ENCODE measurements at places on chromosomes 3 and 15. TPM values are rescaled to one million over a fixed set of nuclear protein-coding genes. Genes with fewer than 3 reads are reported as not detected.

DNA sequence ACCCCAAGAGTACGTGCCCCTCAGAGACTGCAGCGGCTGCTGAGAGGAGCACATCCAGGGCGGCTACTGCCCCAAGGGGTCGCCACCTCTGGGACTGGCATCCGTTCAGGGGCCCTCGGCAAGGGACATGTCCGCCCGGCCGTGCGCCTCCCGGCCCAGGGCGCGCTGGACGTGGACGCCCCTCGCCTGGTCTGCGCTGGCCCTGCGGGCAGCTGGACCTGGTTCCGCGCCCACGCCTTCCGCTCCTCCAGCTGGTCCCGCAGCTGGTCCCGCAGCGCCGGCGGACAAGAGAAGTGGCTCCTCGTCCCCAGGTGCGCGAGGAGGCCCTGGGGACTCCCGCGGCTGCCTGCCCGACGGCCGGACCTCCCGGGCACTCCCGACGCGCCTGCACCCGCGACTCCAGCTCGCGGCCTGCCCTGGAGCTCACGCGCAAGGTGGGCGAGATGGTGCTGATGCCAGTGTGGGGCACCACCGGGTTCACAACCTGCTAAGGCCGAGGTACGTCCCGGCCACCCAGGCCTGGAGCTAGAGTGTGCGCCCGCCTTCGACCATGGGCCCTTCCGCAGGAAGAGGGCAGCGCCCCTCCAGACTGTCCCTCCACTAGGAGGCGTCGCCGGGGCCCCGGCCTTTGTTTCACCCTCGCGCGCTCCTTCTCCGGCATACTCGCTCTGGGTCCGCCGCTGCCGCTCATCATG, 14.4 kb upstream of the GP9 start:
- H3K27ac ChIP-seq: no peak overlapping the region
- DNase-seq: peak; percentile 80
- H3K4me1 ChIP-seq: peaks cover 13% of the 10 kb centered on the region
- no peaks in the 10 kb centered on the region for H3K36me3 ChIP-seq
- H3K27me3 ChIP-seq: no peaks in the 10 kb centered on the region

Gene CLPX
- 39.3 TPM for total RNA-seq

Gene NPAP1
- under 0.01 TPM for total RNA-seq

Gene GPR176
- total RNA-seq: 1.4 TPM

GRCh38 chr15:44753345-44753744, 17.0 kb downstream of the TRIM69 start:
- no peak overlapping the region for H3K4me3 ChIP-seq
- no peaks in the 10 kb centered on the region for H3K36me3 ChIP-seq
- no peak for DNase-seq
- no peak overlapping the region for H3K27ac ChIP-seq
- H3K27me3 ChIP-seq: no peaks in the 10 kb centered on the region
- no peaks in the 10 kb centered on the region for H3K4me1 ChIP-seq

Gene IRAK2
- total RNA-seq: 8.9 TPM

DNA sequence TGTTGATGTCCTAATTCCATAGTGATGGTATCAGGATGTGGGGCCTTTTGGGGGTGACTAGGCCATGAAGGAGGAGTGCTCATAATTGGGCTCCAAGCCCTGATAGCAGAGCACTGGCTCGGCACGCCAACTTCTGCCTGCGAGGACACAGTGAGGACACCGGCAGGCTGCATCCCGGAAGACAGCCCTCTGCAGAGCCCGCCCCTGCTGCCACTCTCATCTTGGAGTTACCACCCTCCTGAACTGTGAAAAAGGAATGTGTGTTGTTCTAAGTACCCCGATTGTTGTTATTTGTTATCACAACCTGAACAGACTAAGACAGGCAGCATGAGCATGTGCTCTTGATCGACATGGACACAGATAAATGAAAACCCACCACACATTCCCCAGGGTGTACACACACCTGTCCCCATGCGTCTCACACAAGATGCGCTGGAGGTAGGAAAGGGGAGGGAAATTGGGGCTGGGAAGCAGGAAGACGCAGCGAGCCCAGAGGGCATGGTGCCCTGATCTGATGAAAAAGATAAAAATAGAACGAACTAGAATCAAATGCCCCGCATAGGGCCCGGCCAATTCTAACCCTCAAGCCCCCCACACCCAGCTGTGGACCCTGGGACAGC, 40.1 kb downstream of the RPN1 start:
- peaks cover 12% of the 10 kb centered on the region for H3K4me1 ChIP-seq
- H3K27me3 ChIP-seq: no peaks in the 10 kb centered on the region
- H3K27ac ChIP-seq: no peak overlapping the region
- no peaks in the 10 kb centered on the region for H3K36me3 ChIP-seq

Gene ZIC1
- not detected for total RNA-seq

DNA sequence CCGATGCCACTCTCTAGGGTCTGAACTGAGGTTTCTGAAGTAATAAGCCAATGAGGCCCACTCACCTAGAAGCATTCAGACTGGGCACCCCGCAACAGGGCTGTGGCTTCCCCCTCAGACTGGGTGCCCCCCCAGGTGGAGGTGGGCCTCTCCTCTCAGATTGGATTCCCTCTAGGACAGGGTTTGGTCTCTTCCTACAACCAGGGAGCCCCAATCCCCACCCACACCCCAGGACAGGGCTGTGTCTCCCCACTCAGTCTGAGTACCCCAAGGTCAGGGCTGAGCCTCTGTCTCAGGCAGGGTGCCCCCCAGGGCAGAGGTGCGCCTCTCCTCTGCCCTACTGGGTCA, 27.7 kb downstream of the PTH1R start:
- no peak overlapping the region for H3K4me3 ChIP-seq
- H3K27me3 ChIP-seq: no peaks in the 10 kb centered on the region
- no peak overlapping the region for H3K27ac ChIP-seq
- DNase-seq: no peak
- no peaks in the 10 kb centered on the region for H3K36me3 ChIP-seq

- no peak overlapping the region for H3K4me3 ChIP-seq
- no peak for DNase-seq
- peaks cover 60% of the 10 kb centered on the region for H3K36me3 ChIP-seq
- no peak overlapping the region for H3K27ac ChIP-seq
Measured at GRCh38 chr3:127033786-127034185, 50.9 kb downstream of the PLXNA1 start.

DNA sequence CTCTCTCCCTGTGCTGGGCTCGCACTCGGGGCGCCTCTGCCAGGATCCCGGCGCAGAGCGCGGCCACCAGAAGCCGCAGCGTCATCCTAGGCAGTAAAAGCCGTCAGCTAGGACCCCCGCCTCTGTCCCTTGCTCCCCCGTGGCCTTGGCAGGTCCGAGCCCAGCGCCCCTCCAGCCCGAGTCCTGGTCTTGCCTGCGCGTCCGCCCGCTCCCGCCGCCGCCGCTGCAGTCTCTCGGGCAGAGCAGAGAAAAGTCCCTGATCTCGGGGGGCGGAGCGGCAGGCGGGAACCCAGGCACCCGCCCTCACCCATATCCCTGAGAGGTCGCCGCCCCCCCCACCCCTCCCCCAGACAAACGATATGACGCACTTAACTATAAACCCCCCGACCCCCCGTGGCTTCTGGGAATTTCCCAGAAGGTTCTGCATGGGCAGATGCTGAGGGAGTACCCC, at the start of gene COL7A1:
TSS of gene COL7A1 (minus strand) at position 255 of the 451 bp plus-strand sequence. CDS start at position 85, 170 bp downstream.
- H3K27me3 ChIP-seq: no peaks in the 10 kb centered on the region
- peaks cover 13% of the 10 kb centered on the region for H3K4me1 ChIP-seq
- H3K36me3 ChIP-seq: peaks cover 17% of the 10 kb centered on the region
- peak within 1 kb of the TSS; percentile 26 for H3K4me3 ChIP-seq
- DNase-seq: peak; percentile 82

GRCh38 chr3:50817756-50818529, 143.2 kb downstream of the DOCK3 start:
- H3K4me3 ChIP-seq: no peak overlapping the region
- no peak for DNase-seq
- no peak overlapping the region for H3K27ac ChIP-seq
- H3K27me3 ChIP-seq: no peaks in the 10 kb centered on the region
- H3K4me1 ChIP-seq: no peaks in the 10 kb centered on the region

DNA sequence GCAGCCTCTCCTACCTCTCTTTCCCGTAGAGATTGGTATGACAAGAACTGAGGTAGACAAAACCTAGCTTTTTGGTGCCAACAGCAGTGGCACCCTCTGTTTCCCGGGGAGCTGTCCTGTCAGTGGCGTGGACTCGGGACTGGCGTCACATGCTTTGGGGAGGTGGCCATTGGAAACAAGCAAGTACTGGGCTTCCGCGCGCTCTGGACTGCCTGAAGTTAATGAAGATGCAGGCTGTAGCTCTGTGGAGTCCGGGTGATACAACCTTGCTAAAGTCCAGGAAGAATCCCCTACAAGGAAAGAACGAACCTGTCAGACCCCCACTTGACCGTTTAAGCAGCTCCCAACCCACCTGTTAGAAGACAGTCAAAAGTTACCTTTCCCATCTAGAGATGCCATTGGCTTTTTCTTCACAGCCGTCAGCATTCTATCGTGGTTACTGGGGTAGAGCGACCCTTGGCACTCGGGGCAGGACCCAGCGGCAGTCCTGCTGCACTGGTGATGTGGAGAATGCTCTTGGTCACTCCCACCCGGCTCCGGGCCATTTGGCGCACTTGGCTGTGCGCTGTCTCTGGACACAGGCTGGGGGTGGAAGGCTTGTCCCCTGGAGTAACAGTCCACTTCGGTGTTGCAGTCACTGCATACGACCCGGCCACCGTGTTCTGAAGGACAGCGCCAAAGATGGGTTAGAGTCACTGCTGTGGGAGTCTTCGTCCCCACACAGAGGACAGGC, 120.5 kb downstream of the LRIG1 start:
- DNase-seq: no peak
- no peaks in the 10 kb centered on the region for H3K4me1 ChIP-seq
- no peaks in the 10 kb centered on the region for H3K27me3 ChIP-seq

DNA sequence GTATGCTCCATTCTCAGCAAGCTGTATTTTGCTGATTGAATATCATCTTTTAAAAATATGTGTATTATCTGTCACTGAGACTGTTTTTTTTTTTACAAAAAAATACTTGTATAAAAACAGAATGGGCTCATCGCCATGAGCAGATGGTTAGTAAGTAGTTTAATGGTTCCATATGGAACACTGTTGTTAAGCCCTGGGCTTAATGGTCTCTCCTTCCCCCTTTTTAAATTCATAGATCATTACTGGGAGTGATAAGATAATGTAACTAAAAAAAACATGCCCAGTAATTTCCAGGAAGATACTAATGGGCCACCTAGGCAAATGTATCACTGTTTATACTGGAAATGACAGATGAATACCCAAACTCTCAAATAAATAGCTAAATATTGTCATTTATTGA, 95.3 kb upstream of the TPRG1 start:
- H3K36me3 ChIP-seq: no peaks in the 10 kb centered on the region
- DNase-seq: no peak
- H3K4me1 ChIP-seq: no peaks in the 10 kb centered on the region
- H3K27me3 ChIP-seq: no peaks in the 10 kb centered on the region
- no peak overlapping the region for H3K27ac ChIP-seq

- H3K36me3 ChIP-seq: no peaks in the 10 kb centered on the region
- no peaks in the 10 kb centered on the region for H3K27me3 ChIP-seq
- no peak for DNase-seq
- no peak overlapping the region for H3K4me3 ChIP-seq
- peaks cover 3% of the 10 kb centered on the region for H3K4me1 ChIP-seq
Measured at GRCh38 chr3:37787153-37787867, 74.4 kb upstream of the CTDSPL start.

Gene SIDT1
- 13.5 TPM for total RNA-seq

- no peak for DNase-seq
- no peaks in the 10 kb centered on the region for H3K27me3 ChIP-seq
- H3K36me3 ChIP-seq: peaks cover 6% of the 10 kb centered on the region
- no peak overlapping the region for H3K4me3 ChIP-seq
- no peaks in the 10 kb centered on the region for H3K4me1 ChIP-seq
- no peak overlapping the region for H3K27ac ChIP-seq
Measured at GRCh38 chr15:67781907-67782690, 43.2 kb upstream of the SKOR1 start.

- no peaks in the 10 kb centered on the region for H3K27me3 ChIP-seq
- no peaks in the 10 kb centered on the region for H3K36me3 ChIP-seq
- peak overlapping the region; percentile 14 for H3K27ac ChIP-seq
- no peak overlapping the region for H3K4me3 ChIP-seq
- DNase-seq: peak; percentile 41
Measured at GRCh38 chr3:99945328-99945995, 127.8 kb downstream of the CMSS1 start.

Gene EXD1
- 0.30 TPM for total RNA-seq

GRCh38 chr3:64985072-64985471, 297.3 kb upstream of the ADAMTS9 start:
- H3K36me3 ChIP-seq: no peaks in the 10 kb centered on the region
- no peak for DNase-seq
- no peak overlapping the region for H3K27ac ChIP-seq
- H3K4me1 ChIP-seq: no peaks in the 10 kb centered on the region
- no peaks in the 10 kb centered on the region for H3K27me3 ChIP-seq
- H3K4me3 ChIP-seq: no peak overlapping the region

DNA sequence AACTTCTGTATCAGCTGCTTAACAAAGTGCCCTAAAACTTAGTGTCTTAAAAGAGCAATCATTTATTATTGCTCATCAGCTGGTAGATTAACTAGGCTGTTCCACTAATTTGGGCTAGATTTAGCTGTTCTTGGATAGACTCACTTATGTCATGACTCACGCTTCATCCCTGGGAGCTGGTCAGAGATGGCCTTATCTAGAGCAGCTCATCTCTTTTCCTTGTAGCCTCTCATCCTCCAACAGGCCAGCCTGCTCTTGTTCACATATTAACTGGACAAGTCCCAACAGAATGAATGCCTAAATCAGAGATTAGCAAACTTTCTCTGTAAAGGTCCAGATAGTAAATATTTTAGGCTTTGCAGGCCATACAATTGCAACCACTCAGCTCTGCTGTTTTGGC, 66.9 kb upstream of the PLAAT1 start:
- no peak overlapping the region for H3K4me3 ChIP-seq
- H3K27ac ChIP-seq: no peak overlapping the region
- no peak for DNase-seq
- H3K4me1 ChIP-seq: no peaks in the 10 kb centered on the region

Gene SEMA7A
- total RNA-seq: 2.2 TPM

Gene SCG5
- not detected for total RNA-seq

GRCh38 chr3:7982126-7982525, 519.5 kb upstream of the LMCD1 start:
- H3K27me3 ChIP-seq: no peaks in the 10 kb centered on the region
- no peak for DNase-seq
- H3K36me3 ChIP-seq: no peaks in the 10 kb centered on the region
- H3K27ac ChIP-seq: no peak overlapping the region
- no peaks in the 10 kb centered on the region for H3K4me1 ChIP-seq

DNA sequence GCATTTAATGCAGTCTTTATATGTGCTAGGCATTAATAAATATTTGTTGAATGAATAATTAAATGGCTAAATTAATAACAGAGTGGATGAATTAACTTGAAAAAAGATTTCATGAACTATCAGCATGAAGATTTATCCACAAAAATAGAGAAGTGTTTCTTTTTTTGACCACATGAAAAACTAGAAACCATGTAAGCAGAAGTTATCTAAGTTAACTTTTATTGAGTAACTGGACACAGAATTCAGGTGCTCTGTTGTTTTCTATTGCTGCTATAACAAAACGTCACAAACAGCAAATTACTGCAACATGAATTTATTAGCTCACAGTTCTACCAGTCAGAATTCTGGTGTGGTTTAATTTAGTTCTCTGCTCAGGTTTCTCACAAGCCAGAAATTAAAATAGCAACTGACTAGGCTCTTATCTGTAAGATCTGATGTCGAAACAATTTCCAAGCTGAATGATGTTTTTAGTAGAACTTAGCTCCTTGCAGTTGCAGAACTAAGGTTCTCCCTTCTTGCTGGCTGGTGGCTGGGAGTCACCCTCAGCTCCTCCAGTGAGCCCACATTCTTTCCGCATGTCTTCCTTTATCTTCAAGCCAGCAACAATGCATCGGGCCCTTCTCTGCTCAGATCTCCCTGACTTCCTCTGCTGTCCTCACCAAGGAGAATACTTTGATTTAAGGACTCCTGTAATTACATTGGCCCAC, 810.2 kb upstream of the ALCAM start:
- H3K27me3 ChIP-seq: no peaks in the 10 kb centered on the region
- H3K36me3 ChIP-seq: no peaks in the 10 kb centered on the region
- DNase-seq: no peak
- no peaks in the 10 kb centered on the region for H3K4me1 ChIP-seq
- H3K27ac ChIP-seq: no peak overlapping the region
- no peak overlapping the region for H3K4me3 ChIP-seq

Gene CLDN1
- 26.8 TPM for total RNA-seq

Data from upper lobe of left lung (tissue), 6 donors.